Activated CD4-positive, CD25-positive, alpha-beta regulatory T cell treated with anti-CD3 and anti-CD28 coated beads, Interleukin-2, amount 50 U/mL, for 72 hours (primary cell): ENCODE measurements at places on chromosomes 2 and 18.

GRCh38 chr2:138658187-138658894, 121.8 kb downstream of the NXPH2 start:
- no peak for DNase-seq

DNA sequence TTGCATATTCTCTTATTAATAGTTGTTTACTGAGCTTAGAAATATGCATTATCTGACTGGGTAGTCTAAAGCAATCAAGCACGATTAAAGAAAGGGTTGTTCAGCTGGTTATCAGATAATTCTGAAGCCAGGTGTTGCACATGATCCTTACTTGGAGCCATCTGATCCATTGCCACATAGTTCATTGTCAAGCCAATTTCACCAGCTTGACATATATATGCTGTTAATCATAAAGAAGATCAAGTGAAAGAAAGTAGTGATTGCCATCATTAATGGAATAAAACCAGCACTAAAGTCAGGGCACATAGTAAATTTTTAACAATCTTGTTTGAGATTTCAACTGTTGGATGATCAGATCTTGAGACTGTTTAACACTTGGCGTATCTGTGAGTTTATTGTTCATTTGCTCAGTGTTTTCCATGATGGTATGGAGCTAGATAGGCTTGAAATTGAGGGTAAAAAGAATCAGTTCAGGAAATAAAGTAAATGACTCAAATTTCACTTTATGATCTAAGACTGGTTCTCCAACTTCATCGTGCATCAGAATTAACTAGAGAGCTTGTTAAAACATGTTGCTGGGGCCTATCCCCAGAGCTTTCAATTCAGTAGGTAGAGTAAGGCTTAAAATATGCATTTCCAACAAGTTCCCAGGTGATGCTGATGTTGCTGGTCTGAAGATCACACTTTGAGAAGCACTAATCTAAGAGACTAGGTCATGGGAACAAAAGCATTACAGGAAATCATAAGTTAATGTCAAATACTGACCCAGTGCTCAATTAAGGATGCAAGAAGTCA, 539.6 kb downstream of the SATB2 start:
- DNase-seq: no peak

GRCh38 chr2:19899985-19900930, 1.5 kb downstream of the TTC32 start:
- DNase-seq: no peak

- DNase-seq: no peak
Observed at GRCh38 chr2:10258326-10258725, 44.4 kb upstream of the HPCAL1 start.
